NT2/D1 (cell line): ENCODE measurements at places on chromosomes 6 and 20.

- DNase-seq: no peak
These were observed 8.8 kb upstream of the NHSL1 start for GRCh38 chr6:138507977-138508675.

DNA sequence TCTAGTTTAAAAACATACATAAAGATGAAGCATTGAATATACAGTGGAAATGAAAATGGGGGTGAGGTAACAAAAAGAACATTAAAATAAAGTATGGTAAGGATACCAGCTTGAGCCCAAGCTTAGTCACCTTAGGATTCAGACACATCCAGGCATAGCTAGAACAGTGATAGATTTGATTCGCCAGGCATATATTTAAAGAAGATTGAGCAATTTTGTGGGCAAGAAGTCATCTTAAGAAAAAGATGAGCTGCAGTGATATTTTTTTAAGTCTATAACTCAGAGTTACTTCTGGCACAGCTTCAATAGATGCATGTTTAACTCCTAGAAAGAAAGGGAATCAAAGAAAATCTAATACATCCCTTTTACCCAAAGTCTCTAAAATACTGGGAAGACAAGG, 97.9 kb downstream of the BMP5 start:
- no peak for DNase-seq

- DNase-seq: no peak
These were observed 169.4 kb downstream of the ZDHHC14 start for GRCh38 chr6:157550114-157550989.

DNA sequence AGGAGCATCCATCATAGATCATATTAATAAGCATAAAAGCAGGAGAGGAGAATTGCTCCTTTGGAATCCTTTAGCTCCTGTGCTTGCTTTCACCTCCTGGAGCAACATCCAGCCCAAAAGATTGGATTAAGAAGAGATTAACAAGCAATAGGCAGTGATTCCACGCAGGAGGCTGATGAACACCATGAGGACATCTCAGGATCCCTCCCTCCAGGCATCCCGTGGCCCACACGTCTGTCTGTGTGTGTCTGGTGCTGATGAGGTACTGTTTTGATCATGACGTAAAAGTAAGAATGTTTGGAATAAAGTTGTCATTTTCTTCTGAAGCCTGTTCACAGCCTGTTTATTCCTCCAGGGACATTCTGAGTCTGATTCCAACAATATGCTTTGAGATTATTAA, 185.5 kb upstream of the MYLIP start:
- DNase-seq: no peak

GRCh38 chr20:40286975-40287531, 402.0 kb downstream of the MAFB start:
- DNase-seq: no peak

GRCh38 chr6:75776461-75776860, 27.4 kb downstream of the MYO6 start:
- DNase-seq: no peak

DNA sequence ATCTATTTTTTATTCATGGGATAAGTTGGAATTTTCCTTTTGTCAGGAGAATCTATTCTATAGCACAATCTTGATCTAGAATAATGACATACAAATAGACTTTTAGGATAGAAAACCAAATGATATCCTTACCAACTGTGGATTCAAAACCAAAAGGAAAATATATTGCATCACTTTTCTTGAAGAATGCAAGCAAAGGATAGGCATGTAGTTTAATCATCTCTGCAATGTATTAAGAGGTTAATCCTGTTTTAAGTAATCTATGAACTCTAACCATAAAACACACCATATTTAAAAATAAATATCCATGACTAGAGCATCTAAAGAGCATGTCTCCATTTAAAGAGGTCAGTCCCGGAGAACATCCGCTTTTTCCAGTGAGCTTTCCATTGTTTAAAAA, 106.7 kb upstream of the CNKSR3 start:
- DNase-seq: no peak

DNA sequence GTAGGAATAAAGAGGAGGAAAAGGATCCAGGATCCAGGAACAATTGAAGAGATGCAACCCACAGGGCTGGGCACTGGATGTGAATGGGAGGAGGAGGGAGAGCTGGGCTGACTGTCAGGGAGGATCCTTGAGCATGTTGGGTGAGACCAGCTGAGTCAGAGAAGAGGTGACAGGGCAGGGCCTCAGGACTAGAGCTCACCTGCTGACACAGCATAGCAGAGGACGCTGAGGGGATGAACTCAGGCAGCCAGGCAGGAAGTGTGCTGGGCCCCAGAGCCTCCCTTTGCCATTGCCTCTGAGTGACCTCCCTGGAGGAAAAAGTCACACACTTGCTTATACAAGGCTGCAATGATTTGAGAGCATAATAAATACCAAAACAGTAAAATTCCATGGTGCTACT, 72.3 kb downstream of the ZNF133 start:
- DNase-seq: no peak

- DNase-seq: no peak
These were observed 10.6 kb upstream of the SERINC3 start for GRCh38 chr20:44532259-44532980.

GRCh38 chr20:47464380-47465101, 37.1 kb upstream of the NCOA3 start:
- no peak for DNase-seq

GRCh38 chr6:167930295-167930694, 67.2 kb upstream of the KIF25 start:
- no peak for DNase-seq

- DNase-seq: no peak
These were observed 19.8 kb downstream of the RFPL4B start for GRCh38 chr6:112366695-112367553.

DNA sequence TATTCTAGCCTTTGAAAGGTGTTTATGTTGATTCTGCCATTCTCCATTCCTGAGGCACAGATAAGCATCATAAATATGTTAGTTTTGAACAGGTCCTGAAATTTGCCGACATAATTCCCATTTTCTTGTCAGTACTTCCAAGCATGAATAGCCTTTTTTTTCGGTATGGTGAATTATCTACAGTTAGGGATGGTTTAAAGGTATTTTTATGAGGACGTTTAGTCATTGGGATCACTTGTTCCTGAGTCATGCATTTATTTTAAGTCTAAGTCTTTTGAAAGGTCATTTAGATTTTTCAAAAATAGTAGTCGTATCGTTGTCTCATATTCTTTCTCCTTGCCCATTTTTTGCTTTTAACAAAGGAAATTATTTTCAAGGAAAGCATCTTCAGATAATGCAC, 98.7 kb downstream of the PHACTR3 start:
- no peak for DNase-seq
